ENCODE measurements at places on chromosomes 6 and 20. TPM values are rescaled to one million over a fixed set of nuclear protein-coding genes. Genes with fewer than 3 reads are reported as not detected.

KCNB1 gene
- 0.82 TPM for polyA plus RNA-seq

PROKR2 gene
- polyA plus RNA-seq = 0.13 TPM

ORC3 gene
- polyA plus RNA-seq = 20.1 TPM

ARG1 gene
- polyA plus RNA-seq = not detected

CYP39A1 gene
- polyA plus RNA-seq = not detected

DNA sequence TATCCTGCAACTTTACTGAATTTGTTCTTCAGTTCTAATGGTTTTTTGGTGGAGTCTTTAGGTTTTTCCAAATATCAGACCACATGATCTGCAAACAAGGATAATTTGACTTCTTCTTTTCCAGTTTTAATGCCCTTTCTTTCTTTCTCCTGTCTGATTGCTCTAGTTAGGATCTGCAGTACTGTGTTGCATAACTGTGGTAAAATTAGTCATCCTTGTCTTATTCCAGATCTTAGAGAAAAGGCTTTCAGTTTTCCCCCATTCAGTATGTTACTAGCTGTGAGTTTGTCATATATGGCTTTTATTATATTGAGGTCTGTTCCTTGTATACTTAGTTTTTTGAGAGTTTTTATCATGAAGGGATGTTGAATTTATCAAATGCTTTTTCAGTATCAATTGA is 4.3 kb downstream of the MICA start:
- DNase-seq = no peak

DNA sequence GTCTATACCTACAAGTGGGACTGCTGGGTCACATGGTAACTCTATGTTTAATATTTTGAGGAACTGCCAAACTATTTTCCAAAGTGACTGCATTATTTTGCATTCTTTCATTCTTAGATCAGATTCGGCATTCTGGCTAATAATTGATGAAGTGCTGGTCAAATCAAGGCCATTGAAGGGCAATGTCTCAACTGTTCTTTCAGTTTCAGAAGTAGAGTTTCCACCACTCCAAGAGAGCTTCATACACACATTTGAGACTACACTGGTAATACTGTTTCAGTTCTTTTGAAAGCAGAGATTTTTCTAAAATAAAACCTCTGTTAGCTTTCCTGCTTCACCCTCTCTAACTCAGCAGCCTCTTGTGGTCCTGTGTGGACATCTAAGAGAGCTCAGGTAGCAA is 154.5 kb downstream of the CFAP61 start:
- no peak for DNase-seq

- DNase-seq = no peak
These were observed 3.9 kb upstream of the SULF2 start for GRCh38 chr20:47789081-47789763.

Measured in SK-N-SH (cell line).